Hematopoietic multipotent progenitor cell treated with erythropoietin and hydrocortisone succinate and interleukin-3 and kit ligand, for 8 days (in vitro differentiated cells): ENCODE measurements at places on chromosomes 1 and 21.
A peak's percentile ranks its signal among the peaks of the same experiment; 100 is the strongest.

DNA sequence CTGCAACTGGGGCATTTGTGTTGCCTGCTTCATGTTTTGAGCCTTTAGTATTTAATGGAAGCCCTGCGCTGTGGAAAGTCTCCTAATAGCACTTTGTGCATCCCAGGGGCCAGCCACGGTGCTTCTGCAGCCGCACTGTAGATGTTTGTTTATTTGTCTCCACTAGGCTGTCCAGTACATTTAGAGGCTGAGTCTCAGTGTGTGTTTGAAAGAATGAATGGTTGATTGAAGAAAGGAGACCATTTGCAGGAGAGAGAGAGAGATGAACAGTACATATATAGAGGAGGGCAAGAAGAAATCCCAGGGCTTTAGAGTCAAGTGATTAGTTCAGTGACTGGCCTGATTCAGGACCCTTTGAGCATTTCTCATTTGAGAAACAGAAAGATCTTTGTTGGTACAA, 33.9 kb downstream of the MPZL1 start:
- no peak for DNase-seq

GRCh38 chr1:17976854-17977253, 130.7 kb upstream of the IGSF21 start:
- DNase-seq = no peak

- DNase-seq = peak; percentile 68
Observed at GRCh38 chr1:110890474-110891196, 17.7 kb downstream of the CD53 start.

GRCh38 chr1:204348722-204349121, 11.0 kb downstream of the PLEKHA6 start:
- DNase-seq = peak; percentile 68

DNA sequence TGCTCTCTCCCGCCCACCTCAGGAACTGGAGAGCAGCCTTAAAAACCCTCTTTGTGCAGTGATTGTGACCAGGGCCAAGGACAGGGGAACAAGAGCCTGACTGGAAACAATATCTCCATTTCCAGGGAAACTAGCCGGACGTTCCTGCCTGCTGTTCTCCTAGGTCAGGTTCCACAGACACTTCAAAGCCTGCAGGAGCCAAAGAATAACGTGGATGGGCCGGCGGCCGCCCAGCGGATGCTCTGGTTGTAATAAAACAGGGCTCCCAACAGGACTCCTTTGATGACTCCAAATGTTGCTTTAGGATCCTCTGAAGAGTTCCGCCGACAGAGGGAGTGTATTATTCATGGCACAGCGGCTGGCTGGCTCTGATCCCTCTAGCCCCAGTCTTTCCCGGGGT, 162.2 kb downstream of the PLXNA2 start:
- no peak for DNase-seq

DNA sequence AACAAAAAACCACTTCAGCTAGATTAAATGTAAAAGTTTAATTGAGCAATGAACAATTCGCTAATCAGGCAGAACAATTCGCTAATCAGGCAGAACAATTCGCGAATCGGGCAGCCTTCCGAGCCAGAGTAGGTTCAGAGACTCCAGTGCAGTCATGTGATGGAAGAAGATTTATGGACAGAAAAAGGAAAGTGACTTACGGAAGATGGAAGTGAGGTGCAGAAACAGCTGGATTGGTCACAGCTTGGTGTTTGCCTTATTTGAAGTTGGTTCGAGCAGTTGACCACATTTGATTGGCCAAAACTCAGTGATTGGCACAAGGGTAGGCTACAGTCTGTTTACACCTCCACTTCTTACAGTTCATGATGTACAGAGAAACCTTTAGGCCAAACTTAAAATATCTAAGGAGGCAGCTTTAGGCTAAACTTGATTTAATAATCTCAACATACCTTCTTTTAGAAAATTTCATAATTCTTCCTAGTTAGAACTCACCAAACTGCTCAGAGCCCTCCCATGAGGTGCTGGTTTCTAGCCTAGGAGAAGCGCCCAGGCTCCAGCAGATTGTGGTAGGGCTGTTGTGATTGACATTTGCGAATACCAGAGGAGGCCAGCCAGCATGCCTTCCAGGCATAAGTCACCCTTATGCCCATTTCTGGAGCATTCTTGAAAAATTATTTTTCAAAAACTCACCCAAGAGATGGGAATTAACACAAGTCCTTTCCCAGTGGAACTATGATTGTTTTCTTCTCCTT, 22.8 kb upstream of the KCNC4 start:
- DNase-seq = no peak

DNA sequence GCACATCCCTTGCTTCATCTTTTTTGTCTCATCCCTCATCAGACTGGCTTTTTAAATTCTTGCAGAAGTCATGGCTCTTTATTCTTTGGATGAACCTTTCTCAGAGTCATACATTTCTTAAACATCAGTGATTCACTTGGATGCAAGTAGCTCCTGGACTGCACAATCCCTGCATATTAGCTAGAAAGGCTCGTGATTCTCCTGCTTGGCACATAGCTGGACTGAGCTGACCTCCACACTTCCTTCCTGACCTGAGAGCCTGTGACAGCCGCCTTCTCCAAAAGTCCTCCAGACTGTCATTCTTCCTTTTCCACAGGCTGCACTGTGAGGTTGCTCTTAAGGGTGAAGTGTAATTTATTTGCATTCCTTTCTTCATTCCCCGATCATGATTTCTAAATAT, 109.4 kb downstream of the RGL1 start:
- DNase-seq = no peak

- peak; percentile 48 for DNase-seq
Observed at GRCh38 chr1:111142356-111142975, 2.4 kb downstream of the CEPT1 start.

DNA sequence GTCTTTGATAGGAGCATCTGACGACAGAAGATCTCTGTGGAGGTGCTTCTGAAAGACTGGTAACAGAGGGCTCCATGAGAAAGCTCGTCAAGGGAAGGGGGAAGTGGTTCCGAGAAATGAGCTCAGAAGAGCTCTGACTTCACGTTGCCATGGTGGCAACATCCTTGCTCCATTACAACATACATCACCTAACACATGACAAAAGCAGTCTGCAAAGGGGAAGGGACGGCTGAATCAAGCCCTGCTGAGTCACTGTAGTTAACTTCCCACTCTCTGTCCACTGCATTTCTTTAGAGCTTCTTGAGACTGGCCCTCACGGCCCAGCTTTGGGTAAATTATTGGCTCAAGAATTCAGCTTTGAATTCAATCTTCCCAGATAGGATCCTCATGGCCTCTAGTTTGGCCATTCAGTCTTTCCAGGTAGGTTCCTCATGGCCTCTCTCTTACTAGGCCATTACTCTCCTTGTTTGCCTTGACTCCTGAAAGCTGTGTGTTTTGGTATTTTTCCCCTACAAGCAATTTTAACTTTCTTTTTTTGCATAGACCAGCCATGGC, 88.0 kb upstream of the ZNF648 start:
- DNase-seq = peak; percentile 52

DNA sequence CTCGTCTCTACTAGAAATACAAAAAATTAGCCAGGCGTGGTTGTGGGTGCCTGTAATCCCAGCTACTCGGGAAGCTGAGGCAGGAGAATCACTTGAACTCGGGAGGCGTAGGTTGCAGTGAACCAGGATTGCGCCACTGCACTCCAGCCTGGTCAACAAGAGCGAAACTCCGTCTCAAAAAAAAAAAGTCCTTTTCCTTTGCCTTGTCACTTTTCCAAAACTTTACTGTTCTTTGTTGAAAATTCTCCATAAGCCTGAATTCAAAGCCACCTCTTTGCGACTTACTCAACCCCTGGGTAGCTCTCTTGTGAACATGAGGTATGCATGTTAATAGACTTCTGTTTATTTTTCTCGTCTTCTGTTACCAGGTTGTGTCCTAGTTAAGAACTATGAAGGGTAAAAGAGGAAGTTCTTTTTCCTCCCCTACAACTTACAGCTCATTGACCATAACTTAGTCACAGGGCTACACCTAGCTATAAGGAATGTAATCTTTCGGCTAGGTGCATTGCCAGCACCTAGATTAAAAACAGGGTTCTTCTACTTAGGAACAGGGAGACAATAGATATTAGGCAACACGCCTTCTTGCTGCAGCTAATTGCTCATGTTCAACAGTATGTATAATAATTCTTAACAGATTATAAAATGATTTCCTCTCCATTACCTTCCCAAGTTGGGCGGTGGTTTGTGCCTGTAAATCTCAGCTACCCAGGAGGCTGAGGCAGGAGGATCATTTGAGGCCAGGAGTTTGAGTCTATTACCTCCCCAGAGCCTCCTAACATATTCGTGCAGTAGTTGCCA, 40.9 kb downstream of the PTAFR start:
- DNase-seq = no peak

- DNase-seq = no peak
Observed at GRCh38 chr1:167416506-167416905, 101.8 kb downstream of the CD247 start.

GRCh38 chr1:220235462-220235861, 36.8 kb downstream of the RAB3GAP2 start:
- no peak for DNase-seq

GRCh38 chr1:156289857-156290256, 5.6 kb downstream of the GLMP start:
- no peak for DNase-seq

DNA sequence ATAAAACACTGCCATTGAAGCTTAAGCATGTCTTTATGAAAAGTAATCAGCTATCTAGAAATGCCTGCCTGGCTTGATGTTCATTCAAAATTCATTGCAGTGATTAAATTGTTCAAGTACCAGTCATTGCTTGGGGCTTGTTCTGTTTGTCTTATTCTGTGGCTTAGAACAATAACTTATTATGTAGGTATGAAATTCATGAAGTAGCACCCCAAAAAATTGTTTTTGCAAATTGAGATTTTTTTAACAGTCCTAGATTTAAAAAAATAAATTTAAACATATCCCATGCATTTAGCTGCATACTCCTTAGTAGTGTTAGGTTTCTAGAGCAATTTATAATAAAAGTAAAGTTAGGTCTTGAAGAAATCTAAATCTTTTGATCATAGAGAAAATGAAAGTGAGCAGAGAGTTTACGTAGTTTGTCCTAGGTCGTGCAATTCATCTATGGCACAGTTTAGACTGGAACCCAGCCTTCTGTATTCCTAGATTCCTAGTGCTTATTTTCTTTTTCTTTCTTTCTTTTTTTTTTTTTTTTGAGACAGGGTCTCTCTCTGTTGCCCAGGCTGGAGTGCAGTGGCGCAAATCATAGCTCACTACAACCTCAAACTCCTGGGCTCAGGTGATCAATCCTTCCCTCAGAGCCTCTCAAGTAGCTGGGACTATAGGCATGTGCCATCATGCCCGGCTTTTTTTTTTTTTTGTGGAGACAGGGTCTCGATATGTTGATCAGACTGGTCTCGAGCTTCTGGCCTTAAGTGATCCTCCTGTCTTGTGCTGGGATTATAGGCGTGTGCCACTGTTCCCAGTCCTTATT, 9.3 kb downstream of the MIER1 start:
- no peak for DNase-seq

DNA sequence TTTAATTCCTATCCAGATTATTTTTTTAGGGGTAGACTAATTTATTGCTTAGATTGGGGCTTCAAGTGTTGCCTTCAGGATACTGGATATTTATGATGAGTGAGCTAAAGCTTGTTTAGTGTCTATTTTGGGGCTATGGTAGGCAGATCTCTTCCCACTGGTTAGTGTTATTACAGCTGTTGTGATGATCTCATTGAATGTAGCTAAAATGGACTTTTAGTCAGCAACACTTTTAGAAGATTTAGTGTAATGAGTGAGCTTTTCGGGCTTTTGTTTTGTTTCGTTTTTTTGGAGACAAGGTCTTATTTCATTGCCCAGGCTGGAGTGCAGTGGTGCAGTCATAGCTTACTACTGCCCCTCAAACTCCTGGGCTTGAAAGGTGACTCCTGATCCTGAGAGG, 14.2 kb downstream of the THRAP3 start:
- no peak for DNase-seq

- DNase-seq = no peak
Observed at GRCh38 chr1:192261476-192261875, 55.3 kb upstream of the RGS21 start.

- DNase-seq = no peak
Observed at GRCh38 chr1:17195731-17196130, 9.2 kb upstream of the PADI1 start.

GRCh38 chr21:43834146-43834905, 30.7 kb upstream of the AGPAT3 start:
- no peak for DNase-seq

- DNase-seq = peak; percentile 49
Observed at GRCh38 chr1:156001662-156002171, 19.0 kb downstream of the SSR2 start.
